Neural crest cell (in vitro differentiated cells): ENCODE measurements at places on chromosomes 4 and X. TPM values are rescaled to one million over a fixed set of nuclear protein-coding genes. Genes with fewer than 3 reads are reported as not detected.

DNA sequence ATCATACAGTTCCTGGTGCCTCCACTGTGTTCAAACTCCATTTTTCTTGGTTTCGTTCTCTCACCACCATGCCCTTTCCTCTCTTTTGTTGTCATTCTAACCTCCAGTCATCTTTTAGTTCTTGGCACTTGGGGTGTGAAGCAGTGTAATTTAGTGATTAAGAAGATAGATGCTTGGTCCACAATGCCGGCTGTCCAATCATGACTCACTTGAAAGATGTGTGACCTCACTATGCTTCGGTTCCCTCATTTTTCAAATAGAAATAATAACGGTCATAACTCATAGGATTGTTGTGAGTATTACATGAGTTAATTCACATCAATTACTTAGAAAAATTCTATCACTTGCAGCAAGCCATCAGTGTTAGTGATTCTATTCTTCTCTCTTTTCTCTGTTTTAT is 327.8 kb downstream of the ADGRL3 start:
- peaks cover 25% of the 10 kb centered on the region for H3K4me1 ChIP-seq
- peaks cover 11% of the 10 kb centered on the region for H3K36me3 ChIP-seq
- no peak overlapping the region for H3K4me3 ChIP-seq
- DNase-seq: no peak
- H3K27ac ChIP-seq: no peak overlapping the region

- no peaks in the 10 kb centered on the region for H3K27me3 ChIP-seq
- no peak overlapping the region for H3K27ac ChIP-seq
- no peak overlapping the region for H3K4me3 ChIP-seq
- H3K4me1 ChIP-seq: peaks cover 4% of the 10 kb centered on the region
- DNase-seq: no peak
These were observed 467.4 kb downstream of the BCOR start for GRCh38 chrX:39630344-39630743.

GRCh38 chr4:151184523-151185458 is 85.4 kb downstream of the RPS3A start:
- no peak for DNase-seq
- peaks cover 24% of the 10 kb centered on the region for H3K4me1 ChIP-seq
- peaks cover 11% of the 10 kb centered on the region for H3K36me3 ChIP-seq

GRCh38 chrX:103730796-103731493 is 20.2 kb downstream of the TMEM31 start:
- peak overlapping the region; percentile 96 for H3K27ac ChIP-seq
- no peaks in the 10 kb centered on the region for H3K36me3 ChIP-seq

The HTN3 gene
- not detected in 2 replicates for total RNA-seq

The WDR44 gene
- 10.9 and 11.0 TPM in 2 replicates for total RNA-seq
